ENCODE measurements at places on chromosomes 1 and 21. TPM values are rescaled to one million over a fixed set of nuclear protein-coding genes. Genes with fewer than 3 reads are reported as not detected.

SPRR3 gene
- total RNA-seq, result not detected

GPA33 gene
- 5.2 TPM for total RNA-seq

STUM gene
- not detected for total RNA-seq

PRAMEF7 gene
- total RNA-seq, result not detected

NBPF19 gene
- 28.0 TPM for total RNA-seq

SRGAP2B gene
- 34.3 TPM for total RNA-seq

RAB7B gene
- not detected for total RNA-seq

MPL gene
- total RNA-seq, result not detected

KRTAP21-2 gene
- not detected for total RNA-seq

SNAPIN gene
- 31.8 TPM for total RNA-seq

DNA sequence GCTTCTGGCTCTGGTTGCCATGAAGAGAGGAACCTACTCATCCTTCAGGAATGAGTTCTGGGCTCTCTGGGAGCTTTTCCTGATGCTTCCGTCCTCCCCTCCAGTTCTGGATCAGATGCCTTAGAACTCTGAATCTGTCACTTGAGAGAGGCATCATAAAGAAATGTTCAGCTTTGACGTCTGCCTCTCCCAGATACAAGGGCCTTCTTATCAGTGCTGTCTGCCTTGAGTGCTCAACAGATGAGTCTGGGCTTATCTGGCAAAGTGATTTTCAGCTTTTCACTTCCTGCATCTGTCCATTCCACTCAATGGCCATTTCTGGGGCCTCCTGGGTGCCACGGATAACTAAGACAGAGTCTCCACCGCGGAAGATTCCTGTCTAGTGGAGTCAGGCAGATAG lies 12.3 kb upstream of the OTUD3 start:
- H3K36me3 ChIP-seq, result no peaks in the 10 kb centered on the region
- no peak for DNase-seq
- no peak overlapping the region for H3K27ac ChIP-seq
- no peak overlapping the region for H3K4me3 ChIP-seq
- H3K4me1 ChIP-seq, result no peaks in the 10 kb centered on the region

GRCh38 chr1:92556350-92556749 lies 69.6 kb upstream of the GFI1 start:
- H3K36me3 ChIP-seq, result peaks cover 22% of the 10 kb centered on the region
- H3K4me1 ChIP-seq, result peaks cover 72% of the 10 kb centered on the region

DNA sequence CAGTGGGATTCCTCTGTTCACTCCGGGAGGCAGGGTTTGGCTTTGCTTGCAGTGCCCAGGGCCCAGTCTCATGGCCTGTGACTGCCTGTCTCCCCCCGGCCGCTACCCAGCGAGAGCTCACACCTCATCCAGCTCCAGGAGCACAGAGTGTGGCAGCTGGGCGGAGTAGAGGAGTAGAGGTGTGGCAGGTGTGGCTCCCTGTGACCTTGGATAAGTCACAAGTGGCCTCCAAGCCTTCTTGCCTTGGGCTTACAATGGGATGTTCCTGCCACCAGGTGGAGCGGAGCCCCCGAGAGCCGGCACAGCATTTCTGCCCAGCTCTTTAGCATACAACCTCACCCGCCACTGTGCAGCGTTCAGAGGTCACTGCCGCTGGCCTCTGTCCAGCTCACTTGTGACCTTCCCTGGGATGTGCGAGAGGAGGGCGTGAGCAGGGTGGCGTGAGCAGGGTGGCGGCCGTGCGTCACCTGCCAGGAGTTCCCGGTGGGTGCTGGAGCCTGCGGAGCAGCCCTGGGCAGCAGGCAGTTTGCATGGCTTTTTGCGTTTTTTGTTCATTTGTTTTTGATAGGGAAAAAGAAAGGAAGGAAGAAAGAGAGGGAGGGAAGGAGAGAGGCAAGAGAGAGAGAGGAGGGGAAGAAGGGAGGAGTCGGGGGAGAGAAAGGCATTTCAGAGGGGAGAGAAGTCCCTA lies 42.4 kb downstream of the CRYAA start:
- H3K4me3 ChIP-seq, result no peak overlapping the region
- DNase-seq, result no peak
- no peaks in the 10 kb centered on the region for H3K36me3 ChIP-seq
- H3K27me3 ChIP-seq, result no peaks in the 10 kb centered on the region
- H3K27ac ChIP-seq, result no peak overlapping the region

- H3K4me1 ChIP-seq, result peaks cover 8% of the 10 kb centered on the region
- peak overlapping the region; percentile 71 for H3K4me3 ChIP-seq
- H3K27me3 ChIP-seq, result no peaks in the 10 kb centered on the region
- H3K27ac ChIP-seq, result peak overlapping the region; percentile 85
- H3K36me3 ChIP-seq, result no peaks in the 10 kb centered on the region
- peak; percentile 45 for DNase-seq
Observed at GRCh38 chr1:235873045-235873444, 6.3 kb upstream of the LYST start.

DNA sequence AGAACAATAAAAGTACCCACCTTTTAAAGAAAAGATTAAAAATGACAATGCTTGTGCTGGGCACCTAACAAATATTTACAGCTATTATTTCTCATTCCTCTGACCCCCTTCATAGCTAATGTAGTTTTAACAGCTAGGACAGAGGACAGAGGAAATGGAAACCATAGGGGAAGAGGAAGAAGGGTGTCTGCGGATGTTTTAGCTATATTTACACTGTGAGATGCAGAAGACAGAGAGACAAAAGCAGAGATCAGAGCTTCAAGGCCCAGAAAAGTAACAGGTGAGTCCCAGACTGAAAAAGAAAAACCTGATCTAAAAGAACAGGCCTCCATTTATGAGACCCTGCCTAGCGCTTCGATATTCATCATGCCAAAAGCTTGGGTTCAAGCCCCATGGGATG lies 72.0 kb downstream of the ZNF281 start:
- H3K4me3 ChIP-seq, result no peak overlapping the region
- peaks cover 24% of the 10 kb centered on the region for H3K4me1 ChIP-seq
- H3K36me3 ChIP-seq, result no peaks in the 10 kb centered on the region
- no peak overlapping the region for H3K27ac ChIP-seq

DNA sequence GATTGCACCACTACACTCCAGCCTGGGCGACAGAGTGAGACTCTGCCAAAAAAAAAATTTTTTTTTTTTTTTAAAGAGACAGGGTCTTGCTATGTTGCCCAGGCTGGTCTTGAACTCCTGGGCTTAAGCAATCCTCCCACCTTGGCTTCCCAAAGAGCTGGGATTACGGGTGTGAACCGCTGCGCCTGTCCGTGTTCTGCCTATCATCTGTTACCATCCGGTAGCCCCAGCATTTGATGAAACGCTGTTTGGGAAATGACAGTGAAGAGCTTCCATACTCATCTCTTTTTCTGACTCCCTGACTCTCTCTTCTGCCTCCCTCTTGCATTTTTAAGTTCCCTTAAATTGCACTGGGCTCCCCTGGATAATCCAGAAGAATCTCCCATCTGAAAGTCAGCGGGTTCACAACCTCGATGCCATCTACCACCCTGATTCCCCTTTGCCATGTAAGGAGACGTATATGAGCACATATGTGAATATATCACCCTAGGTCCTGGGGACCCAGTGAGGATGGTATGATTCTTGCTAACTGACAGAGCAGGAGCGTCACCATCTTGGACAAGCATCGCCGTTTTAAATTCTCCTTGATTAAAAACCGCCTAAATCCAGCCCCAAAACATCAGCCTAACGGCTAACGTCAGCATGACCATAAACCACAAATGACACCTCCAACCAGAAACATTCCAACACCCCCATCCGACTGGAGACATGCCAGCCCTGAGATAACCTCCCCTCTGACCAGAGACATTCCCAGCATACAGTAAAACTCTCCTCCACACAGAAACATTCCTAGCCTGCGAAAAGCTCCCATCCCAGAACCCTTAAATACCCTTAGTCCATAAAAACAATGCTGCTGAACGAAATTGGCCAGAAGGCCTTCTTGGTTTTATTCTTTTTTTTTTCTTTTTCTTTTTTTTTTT lies 12.4 kb downstream of the TNFRSF8 start:
- H3K4me1 ChIP-seq, result peaks cover 48% of the 10 kb centered on the region
- peaks cover 2% of the 10 kb centered on the region for H3K27me3 ChIP-seq
- H3K36me3 ChIP-seq, result peaks cover 18% of the 10 kb centered on the region
- H3K4me3 ChIP-seq, result no peak overlapping the region
- H3K27ac ChIP-seq, result no peak overlapping the region

DNA sequence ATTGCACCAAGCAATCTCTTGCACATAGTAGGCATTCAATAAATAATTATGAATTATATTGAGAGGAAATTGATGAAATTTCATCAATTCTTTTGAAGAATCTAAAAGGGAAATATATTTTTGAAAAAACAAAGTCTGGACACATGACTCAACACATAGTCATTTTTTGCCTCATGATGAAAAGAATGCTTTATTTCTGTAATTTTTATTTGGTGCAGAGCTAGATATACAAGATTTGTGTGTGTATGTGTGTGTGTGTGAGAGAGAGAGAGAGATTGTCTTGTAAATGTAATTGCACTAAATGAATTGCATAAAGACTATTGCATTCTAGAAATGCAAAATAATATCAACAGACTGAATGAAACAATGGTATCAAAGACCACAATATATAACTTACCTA lies 206.2 kb upstream of the C1orf87 start:
- H3K27me3 ChIP-seq, result no peaks in the 10 kb centered on the region
- no peaks in the 10 kb centered on the region for H3K4me1 ChIP-seq
- H3K4me3 ChIP-seq, result no peak overlapping the region

Measured in activated T-cell treated with anti-CD3 and anti-CD28 coated beads, Interleukin-2, amount 50 U/mL, for 72 hours (primary cell).